ENCODE measurements at places on chromosomes 5 and 9.

DNA sequence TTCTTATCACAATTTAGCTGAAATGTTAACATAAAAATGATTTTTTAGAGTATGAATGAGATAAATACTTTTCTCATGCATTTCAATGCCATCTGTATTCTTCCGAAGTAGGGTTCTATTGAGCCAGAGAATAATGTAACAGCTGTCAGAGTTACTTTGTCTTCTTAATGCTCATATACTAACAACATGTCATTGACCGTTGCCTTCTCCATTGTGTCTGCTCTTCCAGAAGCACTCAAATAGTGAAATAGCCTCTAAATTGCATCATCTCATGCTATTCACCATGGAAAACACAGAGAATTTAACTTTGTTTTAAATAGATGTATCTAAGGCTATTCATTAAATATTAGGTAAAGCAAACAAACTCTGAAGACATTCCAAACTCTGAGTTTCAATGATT, 1875.9 kb upstream of the CDH9 start:
- DNase-seq: no peak

DNA sequence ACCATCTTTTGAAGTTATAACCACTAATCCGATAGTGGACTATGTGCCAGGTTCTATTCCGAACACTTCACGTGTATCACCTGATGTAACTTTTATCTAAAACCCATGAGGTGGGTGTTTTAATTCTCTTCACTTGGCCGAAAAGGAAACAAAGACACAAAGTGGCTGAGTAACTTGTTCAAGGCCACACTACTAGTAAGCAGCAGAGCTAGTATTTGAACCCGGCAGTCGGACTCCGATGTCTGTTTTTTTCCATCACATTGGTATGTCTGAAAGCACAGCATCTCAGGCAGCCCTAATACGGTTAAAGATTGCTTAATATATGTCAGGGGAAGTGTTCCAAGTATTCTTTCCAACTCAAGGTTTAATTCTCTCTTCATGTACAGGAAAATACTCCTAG, 16.2 kb downstream of the FAM169A start:
- DNase-seq: no peak

GRCh38 chr5:60340965-60341471, 358.9 kb downstream of the DEPDC1B start:
- no peak for DNase-seq

DNA sequence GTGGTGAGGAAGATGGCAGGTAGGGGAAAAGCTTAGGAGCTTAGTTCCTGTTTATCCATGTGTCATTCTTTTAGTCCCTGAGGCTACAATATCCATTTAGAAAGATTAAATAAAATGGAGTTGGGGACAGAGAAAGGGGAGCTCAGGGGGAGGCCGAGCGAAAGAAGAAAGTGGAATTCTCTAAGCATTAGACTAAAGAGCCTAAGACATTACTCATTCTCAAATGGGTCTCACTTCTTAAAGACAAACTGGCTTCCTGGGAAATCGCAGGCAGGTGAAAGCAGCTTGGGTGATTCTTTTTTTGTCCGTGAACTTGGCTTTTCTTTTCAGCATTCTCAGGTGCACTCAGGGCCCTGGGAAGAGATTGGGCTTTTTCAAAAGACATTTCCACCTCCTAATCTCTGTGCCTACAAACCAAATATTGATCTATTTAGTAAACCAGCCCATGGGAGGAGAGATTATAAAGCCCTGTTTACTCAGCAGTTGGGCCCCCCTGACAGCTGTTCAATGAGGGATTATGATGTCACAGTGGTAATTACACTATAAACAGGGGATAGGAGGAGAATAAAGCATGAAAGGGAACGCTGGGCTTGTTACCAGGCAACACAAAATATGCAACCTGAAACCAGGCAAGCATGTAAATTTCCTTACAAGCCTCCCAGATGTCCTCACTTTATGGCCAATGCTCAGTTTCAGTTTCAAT, 584.0 kb downstream of the ACTL7B start:
- DNase-seq: peak; percentile 20

DNA sequence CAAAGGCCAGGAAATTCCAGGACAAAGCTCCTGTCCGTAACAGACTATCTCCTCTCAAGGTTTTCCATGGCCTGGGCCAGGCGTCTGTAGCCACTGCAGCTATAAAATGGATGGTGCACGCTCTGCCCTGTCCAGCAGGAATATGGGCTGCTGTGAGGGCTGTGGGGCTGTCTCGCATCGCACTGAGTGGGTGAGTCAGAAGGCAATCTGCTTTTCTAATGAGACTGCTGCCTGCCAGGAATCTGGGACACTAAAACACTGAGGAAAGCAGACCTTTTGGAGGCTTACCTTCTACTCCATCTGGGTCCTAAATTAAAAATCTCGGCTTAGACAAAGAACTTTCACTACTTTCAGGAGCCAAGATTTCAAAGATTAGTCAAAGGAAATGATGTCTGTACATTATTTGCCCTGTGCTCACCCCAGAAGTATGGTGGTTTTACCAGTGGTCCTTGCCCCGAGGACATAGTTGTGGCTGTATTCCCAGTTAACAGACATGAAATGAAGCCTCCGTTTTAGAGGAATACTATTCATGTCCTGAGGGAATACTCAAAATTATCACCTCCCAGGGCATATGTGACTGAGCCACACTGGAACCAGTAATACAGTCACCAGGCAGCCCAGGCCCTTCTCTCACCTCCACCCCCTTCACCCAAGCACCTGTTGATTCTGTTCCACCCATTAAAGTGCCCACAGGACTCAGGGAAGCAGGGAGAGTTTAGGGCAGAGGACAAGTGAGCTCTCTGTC, 56.4 kb downstream of the PFDN1 start:
- DNase-seq: no peak

DNA sequence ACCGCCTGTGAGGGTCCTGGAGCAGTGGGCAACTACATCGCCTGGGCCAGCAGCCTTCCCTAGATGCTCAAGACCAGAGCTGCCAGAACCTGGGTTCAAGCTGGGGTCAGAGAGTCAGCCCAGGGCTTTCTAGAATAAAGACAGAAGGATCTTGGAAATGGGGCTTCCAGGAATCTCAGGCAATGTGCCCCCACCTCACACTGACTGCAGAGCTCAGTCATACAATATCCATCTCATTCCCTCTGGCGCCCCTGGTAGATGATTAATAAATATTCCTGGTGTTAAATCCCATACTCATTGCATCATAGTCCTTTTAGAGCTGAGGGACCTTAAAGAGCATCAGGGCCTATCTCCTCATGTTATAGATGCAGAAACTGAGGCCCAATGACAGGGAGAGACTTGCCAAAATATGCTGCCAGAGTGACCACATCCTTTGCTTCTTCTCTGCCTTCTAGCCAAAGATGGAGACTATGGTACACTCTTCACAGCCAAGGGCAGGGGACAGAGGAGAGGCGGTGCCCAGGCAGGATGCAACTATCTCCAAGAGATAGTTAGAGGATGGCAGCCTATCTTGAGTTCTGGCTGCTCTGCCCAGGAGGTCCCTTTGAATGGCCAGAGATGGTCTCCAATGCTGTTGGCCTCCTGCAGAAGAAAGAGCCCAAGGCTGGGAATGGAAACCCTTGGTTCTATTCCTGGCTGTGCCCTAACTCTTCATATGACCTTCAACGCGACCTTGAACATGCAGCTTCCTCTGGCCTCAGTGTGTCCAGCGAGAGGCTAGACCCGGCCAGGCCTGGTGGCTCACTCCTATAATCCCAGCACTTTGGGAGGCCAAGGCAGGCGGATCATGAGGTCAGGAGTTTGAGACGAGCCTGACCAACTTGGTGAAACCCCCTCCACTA, 36.2 kb upstream of the IL17B start:
- no peak for DNase-seq

DNA sequence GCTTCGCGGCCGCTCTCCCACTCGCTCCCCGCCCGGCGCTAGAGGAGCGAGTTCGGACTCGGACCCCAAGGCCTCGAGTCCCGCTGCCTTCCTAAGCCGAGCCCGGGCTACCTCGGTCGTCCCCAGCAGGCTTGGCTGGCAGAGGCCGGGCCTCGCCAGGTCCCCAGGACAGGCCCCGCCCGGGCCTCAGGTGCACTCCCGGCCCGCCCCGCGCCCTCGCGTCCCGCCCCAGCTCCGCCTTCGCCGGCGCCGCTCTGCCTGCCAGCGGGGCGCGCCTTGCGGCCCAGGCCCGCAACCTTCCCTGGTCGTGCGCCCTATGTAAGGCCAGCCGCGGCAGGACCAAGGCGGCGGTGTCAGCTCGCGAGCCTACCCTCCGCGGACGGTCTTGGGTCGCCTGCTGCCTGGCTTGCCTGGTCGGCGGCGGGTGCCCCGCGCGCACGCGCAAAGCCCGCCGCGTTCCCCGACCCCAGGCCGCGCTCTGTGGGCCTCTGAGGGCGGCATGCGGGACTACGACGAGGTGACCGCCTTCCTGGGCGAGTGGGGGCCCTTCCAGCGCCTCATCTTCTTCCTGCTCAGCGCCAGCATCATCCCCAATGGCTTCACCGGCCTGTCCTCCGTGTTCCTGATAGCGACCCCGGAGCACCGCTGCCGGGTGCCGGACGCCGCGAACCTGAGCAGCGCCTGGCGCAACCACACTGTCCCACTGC, at the start of gene SLC22A5:
TSS of gene SLC22A5 (plus strand) at position 237 of the 707 bp plus-strand sequence. CDS start at position 500, 263 bp downstream.
- no peak for DNase-seq

DNA sequence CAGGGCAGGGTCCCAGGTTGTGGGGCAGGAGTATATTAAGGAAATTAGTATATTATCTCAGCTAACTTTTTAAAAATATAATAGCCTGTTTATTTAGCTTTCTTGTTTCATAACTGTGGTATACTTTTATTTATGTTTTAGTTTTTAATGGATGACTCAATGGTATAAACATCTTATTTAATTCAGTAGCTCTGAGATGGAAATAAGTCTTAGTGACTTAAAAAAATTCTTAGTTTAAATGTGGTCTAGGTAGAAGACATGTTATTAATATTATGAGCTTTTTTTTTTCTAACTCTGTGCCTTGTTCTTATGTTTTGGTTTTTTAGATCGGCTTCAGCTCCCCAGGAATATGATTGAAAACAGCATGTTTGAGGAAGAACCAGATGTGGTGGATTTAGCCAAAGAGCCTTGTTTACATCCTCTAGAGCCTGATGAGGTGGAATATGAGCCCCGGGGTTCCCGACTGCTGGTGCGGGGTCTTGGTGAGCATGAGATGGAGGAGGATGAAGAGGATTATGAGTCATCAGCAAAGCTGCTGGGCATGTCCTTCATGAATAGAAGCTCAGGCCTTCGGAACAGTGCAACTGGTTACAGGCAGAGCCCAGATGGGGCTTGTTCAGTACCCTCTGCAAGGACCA, 43.1 kb downstream of the LNPEP start:
- DNase-seq: no peak
